ENCODE measurements at places on chromosomes 3 and 15. TPM values are rescaled to one million over a fixed set of nuclear protein-coding genes. Genes with fewer than 3 reads are reported as not detected.
A peak's percentile ranks its signal among the peaks of the same experiment; 100 is the strongest.

NMNAT3 gene
- total RNA-seq, result 0.60 TPM

RTP3 gene
- total RNA-seq, result not detected

DNA sequence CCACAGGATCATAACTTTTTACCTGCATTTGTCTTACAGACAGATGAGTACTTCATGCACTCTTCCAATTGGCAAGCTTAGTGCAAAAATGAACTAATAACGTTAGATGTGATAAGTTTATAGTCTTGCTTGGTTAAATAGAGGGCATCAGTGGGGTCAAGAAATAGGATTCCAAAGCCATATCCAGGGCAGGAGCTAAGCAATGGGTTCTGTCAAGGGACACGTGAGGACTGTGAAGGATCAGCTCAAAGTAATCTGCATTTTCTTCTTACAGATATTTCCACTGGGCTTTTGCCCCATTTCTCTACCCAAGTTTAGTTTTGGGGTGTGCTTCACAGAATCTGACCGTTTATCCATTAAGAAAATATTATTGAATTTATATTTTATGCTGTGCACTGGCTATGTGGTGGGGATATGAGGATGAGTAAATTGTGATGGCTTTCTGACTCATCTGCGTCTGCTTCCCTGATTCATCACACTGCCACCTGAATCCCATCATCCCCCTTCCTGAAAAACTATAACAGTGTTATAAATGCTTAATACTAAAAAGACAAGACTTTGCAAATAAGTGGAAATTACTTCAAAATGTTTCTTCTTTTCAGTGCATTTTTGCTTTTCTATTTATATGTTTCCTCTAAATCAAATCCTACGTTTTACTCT lies 17.5 kb downstream of the PPP2R3A start:
- DNase-seq, result no peak

DNA sequence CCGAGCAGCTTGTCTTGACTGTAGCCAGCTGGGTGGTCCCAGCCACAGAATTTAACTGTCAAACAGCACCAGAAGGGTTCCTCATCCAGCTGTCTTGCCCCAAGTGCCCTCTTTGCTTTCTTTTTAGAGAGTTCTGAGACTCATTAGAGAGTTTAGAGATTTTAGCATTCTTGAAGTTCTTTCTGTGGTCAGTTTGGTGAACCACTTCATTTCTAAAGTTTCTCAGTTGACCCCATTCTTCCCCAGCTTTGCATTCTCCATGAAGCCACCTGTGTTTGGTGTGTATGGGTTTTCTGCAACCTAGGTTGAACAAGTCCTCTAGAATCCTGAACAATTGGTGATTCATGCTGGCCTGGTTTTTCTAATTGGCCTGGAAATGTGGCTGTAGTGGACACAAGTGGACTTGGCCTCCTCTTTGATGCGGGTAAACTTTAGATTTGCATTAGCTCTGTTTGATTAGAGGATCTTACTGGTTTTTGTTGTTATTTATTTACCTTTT lies 33.7 kb downstream of the FLNB start:
- peak; percentile 54 for DNase-seq

DNA sequence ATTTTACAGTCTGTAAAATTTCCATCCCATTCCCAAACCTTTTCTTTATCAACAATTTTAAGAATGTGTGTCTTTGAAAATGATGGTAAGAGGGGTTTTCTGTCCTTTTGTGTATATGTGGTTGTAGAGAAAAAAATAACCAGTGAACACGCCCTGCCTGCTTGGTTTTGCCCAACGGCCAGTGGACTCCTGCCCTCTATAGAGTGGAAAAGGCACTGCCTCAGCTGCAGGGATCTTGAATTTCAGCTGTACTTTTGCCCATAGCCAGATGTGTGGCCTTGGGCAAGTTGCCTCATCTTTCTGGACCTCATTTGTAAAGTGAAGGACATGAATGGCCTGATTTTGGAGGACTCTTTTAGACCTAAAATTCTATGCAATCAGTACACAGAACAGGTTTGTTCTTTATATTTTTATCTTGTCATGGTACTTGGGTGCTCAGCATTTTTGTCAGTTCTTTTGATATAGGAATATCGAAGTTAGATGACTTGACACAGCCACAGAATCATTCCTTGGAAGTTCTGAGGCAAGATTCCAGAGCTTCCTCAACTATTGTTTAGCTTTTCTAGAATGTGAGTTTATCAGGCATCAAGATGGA lies 81.0 kb downstream of the CLDN11 start:
- peak; percentile 39 for DNase-seq

- DNase-seq, result peak; percentile 59
These were observed 479.4 kb downstream of the FOXP1 start for GRCh38 chr3:71104121-71104541.

DNA sequence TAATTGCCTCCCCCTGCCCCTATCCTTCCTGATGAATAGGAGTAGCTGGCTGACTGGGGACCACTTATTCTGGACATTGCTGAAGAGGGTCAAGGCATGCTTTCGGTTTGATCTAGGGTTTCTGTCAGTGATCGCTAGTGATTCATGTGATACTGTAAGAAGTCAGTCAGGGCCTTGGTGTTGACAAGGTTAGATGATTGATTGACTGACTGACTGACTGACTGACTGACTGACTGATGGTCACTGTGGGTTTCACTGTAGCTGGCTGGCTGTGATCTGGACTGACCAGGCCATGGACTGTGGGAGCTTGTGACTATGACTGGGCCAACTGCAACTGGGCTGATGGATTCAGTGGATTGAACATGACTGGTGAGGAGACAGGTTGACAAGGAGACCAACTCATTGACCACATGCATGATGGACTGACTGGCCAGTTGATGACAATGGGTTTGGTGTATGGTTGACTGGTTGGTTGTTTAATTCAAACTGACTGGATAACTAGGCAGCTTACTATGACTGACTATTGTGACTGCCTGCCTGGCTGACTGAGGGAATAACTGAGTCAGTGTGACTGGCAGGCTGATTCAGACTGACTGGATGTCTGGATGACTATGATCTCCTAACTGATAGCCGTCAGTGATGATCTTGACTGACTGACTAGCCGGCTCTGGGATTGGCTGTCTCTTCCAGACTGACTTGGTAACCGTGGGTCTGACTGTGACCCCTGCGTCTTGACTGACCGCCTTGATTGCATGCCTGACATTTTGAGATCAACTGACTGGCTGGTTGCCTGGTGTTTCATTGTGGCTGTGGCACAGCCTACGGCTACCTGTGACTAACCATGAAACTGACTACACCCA lies 509.9 kb downstream of the SHQ1 start:
- DNase-seq, result peak; percentile 16

SLC51A gene
- total RNA-seq, result not detected

POTEB gene
- total RNA-seq, result not detected

DNA sequence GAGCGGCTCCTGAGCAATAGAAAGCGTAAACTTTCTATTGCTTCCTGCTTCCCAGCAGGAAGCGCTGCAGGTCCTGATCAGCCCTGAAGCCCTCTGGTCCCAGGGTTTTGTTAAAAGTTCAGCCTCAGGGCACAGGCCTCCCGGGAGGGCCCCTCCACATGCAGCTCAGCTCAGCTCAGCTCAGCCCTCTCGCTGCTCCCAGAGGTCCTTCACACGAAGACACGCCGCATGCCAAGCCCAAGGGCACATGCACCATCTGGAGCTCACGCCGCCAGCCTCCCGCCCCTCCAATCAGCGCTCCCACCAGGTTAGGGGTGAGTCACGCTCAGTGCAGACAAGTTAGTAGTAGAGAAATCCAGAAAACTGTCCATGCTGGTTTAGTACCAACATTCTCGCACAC lies 12.7 kb downstream of the TKT start:
- peak; percentile 58 for DNase-seq

GRCh38 chr3:179701176-179701827 lies 48.5 kb downstream of the USP13 start:
- DNase-seq, result no peak

GRCh38 chr3:13693441-13693840 lies 144.5 kb downstream of the FBLN2 start:
- no peak for DNase-seq

DNA sequence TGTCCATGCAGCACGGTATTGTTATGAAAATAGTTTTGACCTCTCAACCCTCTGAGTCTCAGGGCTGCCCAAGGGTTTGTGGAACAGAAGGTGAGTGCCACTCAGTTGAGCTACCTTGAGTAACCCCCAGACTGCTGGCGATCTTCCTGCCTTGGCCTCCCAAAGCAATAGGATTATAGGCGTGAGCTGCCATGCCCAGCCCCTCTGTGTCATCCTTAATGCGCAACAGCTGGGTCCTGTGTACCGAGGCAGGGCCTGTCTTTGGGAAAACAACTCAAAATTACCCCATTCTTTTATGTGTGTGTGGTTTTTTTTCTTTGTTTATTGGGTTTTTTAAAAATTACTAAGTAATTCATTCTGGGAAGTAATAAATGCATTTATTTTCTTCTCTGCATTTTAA lies 78.3 kb upstream of the TPM1 start:
- DNase-seq, result no peak

GRCh38 chr3:160665784-160666526 lies 11.0 kb upstream of the ARL14 start:
- DNase-seq, result peak; percentile 21
